Islet precursor cell (in vitro differentiated cells): ENCODE measurements at places on chromosomes 7 and 10.

GRCh38 chr10:7412237-7412927, 1.5 kb upstream of the SFMBT2 start:
- DNase-seq = peak; percentile 75

DNA sequence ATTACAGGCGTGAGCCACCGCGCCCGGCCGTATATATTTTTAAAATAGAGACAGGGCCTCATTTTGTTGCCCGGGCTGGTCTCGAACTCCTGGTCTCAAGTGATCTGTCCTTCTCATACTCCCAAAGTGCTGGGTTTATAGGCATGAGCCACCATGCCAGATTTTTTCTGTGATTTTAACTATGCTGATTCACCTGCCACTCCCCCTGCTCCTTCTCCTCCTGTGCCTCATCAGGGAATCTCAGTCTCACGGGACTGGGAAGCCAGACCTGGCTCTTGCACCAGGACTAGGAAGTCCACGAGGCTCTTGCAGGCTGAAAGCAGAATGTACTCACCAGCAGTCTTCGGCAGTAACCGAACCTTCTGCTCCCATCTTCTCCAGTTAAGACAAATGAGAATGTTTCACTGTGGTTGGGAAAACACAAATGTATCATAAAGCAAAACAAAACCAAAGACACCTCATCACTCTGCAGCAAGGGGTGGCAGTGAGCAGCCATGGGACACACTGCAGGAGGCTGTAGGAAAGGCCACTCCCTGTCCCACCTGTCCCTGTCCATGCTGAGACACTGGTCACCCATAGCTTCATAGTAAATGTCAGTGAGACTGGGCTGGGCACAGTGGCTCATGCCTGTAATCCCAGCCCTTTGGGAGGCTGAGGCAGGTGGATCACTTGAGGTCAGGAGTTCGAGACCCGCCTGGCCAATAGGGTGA, 78.7 kb upstream of the MKRN1 start:
- DNase-seq = no peak

DNA sequence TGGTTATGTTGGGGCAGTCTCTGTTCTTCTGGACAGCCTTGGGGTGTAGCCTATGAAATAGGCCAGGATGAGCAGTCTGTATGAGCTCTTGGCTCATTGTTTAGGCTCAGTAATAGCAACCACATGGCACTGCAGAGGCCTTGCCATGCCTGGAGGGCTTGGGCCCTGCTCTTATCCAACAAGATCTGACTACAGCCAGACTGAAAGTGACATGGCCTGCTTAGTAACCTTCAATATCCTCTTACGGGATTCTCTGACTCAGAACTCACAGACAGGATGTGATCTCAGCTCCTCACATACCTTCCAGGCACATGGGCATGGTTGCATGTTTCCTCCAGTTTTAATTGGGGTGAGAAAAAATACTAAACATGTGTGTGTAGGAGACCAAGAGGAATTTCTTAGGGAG, 289.3 kb downstream of the PTEN start:
- peak; percentile 96 for DNase-seq

GRCh38 chr7:92056286-92056685, 78.0 kb downstream of the CYP51A1 start:
- DNase-seq = no peak

DNA sequence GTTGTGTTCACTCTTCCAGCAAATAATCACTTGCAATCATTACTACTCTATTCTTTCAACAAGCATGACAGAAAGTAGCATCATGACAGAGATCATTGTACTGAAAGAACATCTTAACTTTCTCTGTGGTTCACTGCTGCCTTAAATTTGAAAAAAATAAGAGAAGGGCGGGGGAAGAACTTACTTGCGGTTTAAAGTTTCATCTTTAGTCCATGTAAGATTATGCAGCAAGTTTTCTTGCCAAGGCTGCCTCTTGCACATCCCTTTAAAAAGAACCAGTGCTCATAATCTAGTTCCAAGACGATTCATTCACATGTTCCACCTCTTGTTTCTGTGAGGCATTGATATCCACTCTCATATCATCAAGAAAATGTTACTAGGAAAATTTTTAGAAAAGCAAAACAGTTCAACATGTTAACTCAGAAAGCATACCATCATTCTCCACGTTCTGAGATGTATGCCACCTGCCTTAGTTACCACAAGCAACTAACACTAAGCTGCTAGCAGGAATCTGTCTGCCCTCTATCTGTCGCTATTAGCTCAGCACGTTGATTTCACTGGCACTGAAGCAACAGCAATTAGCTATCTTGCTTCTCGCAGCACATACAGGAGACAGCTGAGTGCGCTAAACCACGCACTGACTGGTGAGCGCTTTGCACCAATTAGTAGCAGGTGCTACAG, at the start of gene PCDH15:
TSS of gene PCDH15 (minus strand) at position 491 of the 681 bp plus-strand sequence. CDS start 136,969 bp downstream, outside the sequence.
- peak; percentile 77 for DNase-seq

GRCh38 chr7:120504386-120504785, 231.4 kb downstream of the KCND2 start:
- DNase-seq = no peak

DNA sequence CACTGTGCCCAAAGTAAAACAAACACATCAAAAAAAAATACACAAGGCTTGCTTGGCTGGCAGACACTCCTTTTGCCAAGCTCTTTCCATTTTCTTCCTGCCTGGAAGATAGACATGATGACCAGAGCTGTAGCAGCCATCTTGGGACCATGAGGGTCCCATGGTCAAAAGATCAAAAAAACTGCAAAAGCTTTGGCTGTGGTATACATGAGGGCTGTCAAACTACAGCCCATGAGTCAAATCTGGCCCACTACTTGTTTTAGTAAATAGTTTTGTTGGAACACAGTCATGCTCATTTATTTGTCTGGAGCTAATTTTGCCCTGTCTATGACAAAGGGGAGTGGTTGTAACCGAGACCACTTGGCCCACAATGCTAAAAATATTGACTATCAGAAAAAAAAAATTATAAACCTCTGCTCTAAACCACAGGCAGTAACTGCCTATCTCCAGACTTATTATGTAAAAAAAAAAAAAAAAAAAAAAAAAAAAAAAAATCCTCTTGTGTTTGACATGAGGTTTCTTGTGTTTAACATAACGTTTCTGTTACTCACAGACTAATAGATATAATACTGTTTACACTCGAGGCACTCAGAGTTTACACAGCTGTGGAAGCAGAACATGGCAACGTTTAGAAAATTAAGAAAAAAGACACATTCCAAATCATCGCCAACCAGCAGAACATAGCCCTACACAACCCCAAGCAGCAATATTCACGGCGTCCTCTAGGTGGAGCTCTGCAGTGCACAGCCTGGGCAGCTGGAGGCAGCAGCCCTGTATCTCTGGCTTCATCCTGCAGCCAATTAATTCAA, 36.9 kb downstream of the ASB13 start:
- peak; percentile 89 for DNase-seq

- DNase-seq = peak; percentile 85
Measured at GRCh38 chr10:103745341-103746247, 109.8 kb downstream of the SH3PXD2A start.

GRCh38 chr10:78269060-78269459, 235.4 kb downstream of the RPS24 start:
- DNase-seq = no peak

GRCh38 chr10:103241262-103242011, 4.2 kb upstream of the RPEL1 start:
- peak; percentile 94 for DNase-seq

GRCh38 chr7:130022115-130022514, 29.1 kb downstream of the ZC3HC1 start:
- no peak for DNase-seq

GRCh38 chr10:6342096-6342685, 139.5 kb downstream of the PFKFB3 start:
- peak; percentile 43 for DNase-seq

DNA sequence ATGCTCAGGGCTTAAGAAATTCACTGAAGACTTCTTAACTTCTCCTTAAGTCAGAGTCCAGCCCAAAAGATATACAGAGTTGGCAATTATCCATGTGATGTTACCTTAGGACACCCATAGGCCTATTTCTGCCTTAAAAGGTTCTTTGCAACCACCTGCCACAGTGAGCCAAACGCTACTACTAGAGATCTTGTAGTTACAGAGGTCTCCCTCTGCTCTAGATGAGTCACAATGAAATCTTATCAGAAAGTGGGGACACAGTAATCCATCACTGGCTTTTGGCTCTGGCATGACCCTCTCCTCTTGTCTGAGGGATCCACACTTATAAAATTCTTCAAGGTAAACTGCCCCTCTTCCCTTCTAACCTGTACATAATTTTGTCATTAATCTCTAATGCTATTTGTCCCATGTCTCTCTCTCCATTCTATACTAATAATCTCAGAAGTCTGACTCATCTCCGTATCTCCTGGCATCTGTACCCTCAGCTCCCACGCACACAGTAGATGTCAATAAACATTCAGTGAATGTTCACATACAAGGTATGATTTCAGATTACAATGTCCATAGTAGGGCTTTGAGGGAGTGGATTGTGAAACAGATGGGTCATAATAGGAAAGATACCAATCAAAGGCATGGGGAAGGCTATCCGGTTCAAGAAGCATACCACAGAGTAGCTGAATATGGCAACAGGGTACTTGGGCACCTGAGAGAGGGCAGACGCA, 112.1 kb downstream of the SGMS1 start:
- no peak for DNase-seq

DNA sequence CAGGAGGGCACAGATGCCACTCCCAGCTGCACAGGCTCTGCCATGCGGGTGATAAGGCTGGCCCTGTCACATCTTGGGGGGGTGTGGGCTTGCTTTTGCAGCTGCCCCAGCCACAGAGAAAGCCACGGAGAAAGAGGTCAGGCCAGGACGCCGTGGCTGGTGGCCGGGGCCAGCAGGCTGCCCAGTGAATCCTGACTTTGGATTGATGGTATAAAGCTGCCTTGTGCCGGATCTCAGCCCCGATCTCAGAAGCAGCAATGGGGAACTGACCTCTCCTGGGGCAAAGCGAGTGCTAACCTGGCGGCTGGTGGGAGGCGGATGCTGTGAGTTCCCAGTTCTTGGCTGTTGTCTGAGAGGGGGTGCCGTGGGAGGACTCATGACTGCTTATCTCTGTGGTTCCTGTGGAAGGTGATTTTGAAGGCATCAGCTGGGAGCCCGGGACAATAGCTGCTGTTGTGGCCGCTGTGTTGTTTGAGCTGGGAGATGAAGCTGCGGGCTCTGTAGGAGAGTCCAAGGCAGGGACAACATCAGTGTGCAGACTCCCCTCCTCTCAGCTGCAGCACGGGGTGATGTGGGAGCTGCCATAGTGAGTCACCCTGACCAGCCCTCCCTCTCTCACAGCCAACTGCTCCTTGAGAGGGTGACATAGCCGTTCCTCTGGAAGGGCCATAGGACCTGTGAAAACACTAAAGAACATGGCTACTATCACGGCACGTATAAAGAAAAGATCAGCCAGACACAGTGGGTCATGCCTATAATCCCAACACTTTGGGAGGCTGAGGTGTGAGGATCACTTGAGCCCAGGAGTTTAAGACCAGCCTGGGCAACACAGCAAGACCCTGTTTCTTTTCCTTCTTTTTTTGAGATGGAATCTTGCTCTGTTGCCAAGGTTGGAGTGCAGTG, 17.0 kb downstream of the IL15RA start:
- peak; percentile 54 for DNase-seq

GRCh38 chr10:43215758-43216455, 51.0 kb downstream of the RASGEF1A start:
- DNase-seq = no peak

DNA sequence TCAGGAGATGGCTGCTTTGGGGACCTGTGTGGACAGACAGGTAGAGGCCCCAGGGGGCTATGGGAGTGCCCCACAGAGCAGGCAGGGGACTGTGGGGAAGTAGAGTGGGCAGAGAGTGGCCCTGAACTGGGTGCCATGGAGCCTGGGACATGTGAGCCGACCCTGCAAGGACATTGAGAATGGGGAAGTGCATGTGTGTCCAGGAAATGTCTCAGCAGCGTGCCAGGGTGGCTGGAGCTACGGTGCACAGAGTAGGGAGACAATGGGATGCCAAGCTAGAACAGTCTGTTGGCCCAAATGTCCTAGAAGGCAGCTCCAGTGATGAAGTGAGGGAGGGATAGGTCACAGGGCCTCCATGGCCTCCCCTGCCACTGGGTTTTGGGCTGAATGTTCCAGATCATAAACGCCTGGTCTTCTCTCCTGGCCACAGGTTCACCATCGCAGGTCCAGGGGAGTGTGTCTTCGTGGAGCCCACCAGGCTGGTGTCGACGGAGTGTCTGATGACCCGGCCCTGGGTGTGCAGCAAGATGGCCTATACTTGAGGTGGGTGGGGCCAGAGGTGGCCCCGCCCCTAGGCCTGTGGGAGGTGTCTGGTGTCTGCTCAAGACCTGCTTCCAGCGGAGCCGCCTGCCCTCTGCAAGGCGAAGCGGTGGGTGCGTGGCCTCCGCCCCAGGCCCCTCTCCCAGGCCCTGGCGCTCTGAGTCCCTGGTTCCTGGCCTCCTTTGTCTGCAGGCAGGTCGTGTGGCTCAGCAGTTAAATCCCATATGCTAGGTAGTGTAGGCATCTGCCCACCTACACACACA, 20.5 kb downstream of the CLEC2L start:
- DNase-seq = peak; percentile 51
